HepG2 (cell line): ENCODE measurements at places on chromosomes 4 and X.

GRCh38 chrX:155949098-155949497 is 48.4 kb upstream of the IL9R start:
- DNase-seq: no peak

- DNase-seq: no peak
These were observed 125.8 kb downstream of the SMIM20 start for GRCh38 chr4:26039639-26040359.

- no peak for DNase-seq
These were observed 97.4 kb downstream of the RASL11B start for GRCh38 chr4:52959541-52959940.

GRCh38 chr4:26105815-26106699 is 192.0 kb downstream of the SMIM20 start:
- no peak for DNase-seq

DNA sequence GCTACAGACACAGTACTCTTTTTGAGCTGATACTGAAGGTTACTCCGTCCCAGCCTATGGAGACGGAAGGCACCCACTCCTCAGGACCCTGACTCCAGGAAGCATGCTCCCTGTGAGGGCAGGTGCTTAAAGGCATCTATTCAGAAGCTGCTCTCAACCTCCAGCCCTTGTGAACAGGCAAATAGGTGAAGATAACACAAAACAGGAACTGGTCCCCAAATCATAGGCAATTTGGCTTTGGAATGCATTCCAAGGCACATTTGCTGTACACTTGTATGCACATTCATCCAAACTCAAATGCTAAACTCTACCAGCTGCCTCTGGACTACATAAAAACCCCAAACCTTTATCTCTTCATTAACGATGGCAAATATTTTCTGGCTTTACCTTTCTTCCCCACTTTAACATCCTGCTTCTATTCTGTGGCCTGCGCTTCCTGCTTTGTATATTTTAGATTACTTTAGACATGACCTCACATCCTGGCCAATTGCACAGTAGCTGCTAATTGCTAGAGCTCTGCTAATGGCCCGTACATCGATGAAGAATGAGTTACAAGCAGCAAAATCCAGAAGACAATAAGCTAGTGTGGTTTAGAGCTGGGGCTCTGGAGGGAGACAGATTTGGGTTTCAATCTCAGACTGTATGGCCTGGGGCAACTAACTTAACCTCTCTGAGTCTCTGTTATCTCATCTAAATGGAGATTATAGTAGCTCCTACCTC is 3.2 kb downstream of the SEL1L3 start:
- no peak for DNase-seq

DNA sequence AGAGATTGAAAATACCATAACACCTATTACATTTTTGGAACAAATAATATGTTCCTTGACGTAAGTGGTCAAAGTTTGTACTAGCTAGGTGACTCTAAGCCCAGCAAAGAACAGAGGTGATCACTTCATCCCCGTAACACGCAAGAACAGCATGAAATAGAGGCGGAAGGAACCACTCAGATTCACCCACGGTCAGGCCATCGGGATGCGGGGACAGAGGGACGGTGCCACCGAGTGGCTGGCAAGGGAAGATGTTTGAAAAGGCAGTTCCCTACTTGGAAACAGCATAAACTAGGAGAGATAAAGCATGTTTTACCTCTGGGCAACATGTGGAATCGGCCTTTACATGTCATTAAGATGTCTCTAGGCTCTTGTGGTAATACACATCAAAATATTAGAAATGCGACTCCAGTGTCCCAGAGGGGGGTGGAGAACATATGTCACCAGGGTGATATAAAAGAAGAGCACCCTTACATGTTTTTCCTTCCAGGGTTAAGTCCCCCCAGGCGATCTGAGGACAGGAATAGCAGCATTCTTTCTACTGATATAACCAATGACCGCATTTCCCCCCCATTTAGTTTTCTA is 84.0 kb downstream of the PHKA2 start:
- no peak for DNase-seq
